ENCODE measurements at places on chromosomes 5 and 9. TPM values are rescaled to one million over a fixed set of nuclear protein-coding genes. Genes with fewer than 3 reads are reported as not detected.

The ANGPTL2 gene
- 6.6 TPM for polyA plus RNA-seq

The SPINK4 gene
- polyA plus RNA-seq, result 0.67 TPM

The BNC2 gene
- polyA plus RNA-seq, result 0.07 TPM

The SLC34A1 gene
- 0.06 TPM for polyA plus RNA-seq

The GABRG2 gene
- polyA plus RNA-seq, result not detected

The GRIN1 gene
- 0.03 TPM for polyA plus RNA-seq

The RALGDS gene
- polyA plus RNA-seq, result 40.1 TPM

The GM2A gene
- 31.6 TPM for polyA plus RNA-seq

The AJM1 gene
- 1.0 TPM for polyA plus RNA-seq

The FBP2 gene
- 0.06 TPM for polyA plus RNA-seq

The GZMA gene
- 15.6 TPM for polyA plus RNA-seq

The MELK gene
- 1.7 TPM for polyA plus RNA-seq

The ADAMTS12 gene
- 0.07 TPM for polyA plus RNA-seq

The FAM221B gene
- polyA plus RNA-seq, result not detected

The HTR4 gene
- not detected for polyA plus RNA-seq

The MYO10 gene
- 6.6 TPM for polyA plus RNA-seq

The TLX3 gene
- polyA plus RNA-seq, result not detected

The FAM170A gene
- not detected for polyA plus RNA-seq

The SPINK7 gene
- polyA plus RNA-seq, result 1.3 TPM

All from spleen (tissue), 13 donors.